ENCODE measurements at places on chromosomes 13 and 19.

DNA sequence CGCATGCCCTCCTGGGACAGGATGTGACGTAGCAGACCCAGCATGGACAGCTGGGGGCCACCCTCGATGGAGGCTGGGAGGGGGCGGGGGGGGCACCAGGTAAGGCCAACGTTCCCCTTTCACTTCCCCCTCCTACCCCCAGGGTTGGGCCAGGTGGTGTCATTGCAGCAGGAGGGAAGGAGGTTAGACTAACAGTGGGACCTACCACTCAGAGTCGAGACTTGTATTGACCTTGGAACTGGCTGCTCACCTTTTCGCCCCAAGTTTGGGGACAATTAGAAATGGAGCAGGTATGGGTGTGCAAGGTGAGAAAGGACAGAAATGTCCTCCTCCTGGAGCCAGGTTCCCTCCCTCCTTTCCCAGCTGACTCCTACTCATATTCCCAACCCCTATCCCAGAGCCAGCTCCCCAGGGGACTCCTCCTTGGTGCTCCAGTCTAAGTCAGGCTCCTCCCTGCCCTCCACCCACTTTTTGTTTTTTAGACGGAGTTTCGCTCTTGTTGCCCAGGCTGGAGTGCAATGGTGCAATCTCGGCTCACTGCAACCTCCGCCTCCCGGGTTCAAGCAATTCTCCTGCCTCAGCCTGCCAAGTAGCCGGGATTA is 8.6 kb upstream of the SLC25A41 start:
- no peak for DNase-seq

DNA sequence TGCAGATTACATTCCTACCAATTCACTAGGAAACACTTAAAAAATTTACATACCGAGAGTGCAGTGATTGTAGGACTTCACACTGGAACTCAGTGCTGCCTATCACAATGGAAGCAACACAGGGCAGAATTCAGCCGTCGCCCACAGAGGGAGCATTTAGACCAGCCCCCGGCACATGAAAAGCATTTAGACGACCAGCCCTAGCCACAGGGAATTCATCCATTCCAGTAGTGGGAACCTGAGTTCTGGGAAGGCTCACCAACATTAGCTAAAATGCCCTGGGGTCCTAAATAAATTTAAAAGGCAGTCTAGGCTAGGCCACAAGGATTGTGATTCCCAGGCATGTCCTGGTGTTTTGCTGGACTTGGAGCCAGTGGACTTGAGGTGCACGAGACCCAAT is 155.2 kb downstream of the LIG4 start:
- DNase-seq: no peak

DNA sequence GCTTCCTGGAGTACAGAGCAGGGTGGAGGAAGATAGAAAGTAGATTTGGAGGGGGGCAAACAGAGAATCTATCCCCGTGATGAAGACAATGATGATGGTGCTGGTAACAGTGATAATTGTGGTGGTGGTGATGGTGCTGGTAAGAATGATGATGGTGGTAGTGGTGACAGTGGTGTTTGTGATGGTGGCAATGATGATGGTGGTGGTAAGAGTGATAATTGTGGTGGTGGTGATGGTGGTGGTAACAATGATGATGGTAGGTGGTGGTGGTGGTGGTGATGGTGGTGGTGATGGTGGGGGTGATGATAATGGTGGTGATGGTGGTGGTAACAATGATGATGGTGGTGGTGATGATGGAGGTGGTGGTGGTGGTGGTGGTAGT is 169.8 kb downstream of the TSHZ3 start:
- DNase-seq: no peak

DNA sequence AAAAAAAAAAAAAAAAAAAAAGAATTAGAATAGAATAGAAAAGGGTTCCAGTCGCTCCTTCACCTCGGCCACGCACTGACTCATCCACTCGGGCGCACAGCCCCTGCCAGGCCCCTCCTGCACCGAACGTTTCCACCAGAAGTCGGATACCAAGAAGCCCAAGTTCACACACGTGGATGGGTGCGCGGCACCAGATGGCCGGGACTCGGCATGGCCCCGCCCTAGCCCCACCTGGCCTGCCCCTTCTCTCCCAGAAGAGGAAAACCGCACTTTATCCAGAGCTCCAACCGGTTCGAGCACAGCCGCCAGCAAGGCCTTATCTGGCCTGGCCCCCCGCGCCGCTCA is 5.9 kb downstream of the PRR36 start:
- DNase-seq: no peak

- DNase-seq: no peak
These were observed 1.1 kb downstream of the PRODH2 start for GRCh38 chr19:35811317-35812219.

DNA sequence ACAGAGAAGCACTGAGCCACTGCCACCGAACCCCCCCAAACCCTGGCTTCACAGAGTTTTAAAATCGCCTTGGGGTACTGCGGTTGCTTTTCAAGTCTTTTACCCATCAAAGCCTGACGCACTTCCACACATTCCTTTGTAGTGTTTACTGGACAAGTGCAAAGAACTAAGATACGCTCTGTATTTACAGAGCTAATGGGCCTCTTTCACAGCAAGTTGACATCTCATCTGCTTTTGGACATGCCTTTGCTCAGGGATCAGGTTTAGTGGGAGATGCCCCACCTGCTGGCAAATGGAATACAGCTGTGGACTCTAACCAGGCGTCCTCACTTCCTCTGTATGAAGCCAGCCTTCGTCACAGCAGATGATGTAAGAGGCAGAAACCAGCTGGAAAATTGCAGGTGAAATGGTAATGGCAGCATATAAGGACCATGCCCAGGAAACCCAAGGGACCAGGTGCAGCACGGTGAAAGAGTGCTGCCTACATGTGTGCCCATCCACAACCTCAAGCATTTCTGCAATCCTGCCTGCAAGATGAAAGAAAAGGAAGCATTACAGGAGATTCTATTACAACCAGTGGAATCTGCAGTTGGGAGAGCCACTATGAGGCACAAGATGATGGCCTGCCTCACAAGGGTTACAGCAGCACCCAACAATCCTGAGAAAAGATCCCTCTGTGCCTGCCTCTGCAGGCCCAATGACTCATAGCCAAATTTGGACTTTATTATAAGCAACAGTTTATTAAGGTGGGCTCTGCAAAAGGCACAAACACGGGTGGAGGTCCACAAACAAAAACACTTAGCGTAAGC is 34.7 kb downstream of the BRD4 start:
- no peak for DNase-seq

DNA sequence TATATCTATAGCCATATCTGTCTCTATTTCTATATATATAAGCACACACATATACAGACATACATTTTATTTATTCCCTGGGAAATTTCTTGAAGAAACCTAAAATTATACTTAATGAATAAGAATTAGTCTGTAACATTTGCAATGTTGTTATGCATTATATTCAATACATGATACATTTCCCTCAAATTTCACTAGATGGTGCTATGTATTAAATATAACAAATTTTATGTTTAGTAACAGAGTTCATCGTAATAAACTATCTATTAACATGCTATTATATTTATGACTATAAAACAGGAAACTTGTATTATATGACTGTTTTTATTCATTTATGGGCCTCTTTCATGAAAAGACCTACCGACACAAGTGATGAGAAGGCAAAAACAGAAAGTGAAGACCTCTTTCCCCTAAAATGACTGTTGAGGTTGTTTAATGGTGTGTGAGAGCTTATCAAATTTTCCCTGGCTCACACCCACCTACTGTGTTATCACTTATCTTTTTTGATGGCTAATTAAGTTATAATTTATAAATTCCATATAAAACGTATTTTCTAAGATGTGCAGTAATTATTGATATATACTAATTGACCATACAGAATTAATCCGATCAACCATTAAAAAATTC is 881.9 kb downstream of the SLITRK6 start:
- DNase-seq: no peak

GRCh38 chr13:96968027-96968426 is 26.2 kb downstream of the OXGR1 start:
- no peak for DNase-seq

- no peak for DNase-seq
These were observed 499.1 kb downstream of the FOXO1 start for GRCh38 chr13:40167327-40167726.

- DNase-seq: no peak
These were observed 632.8 kb upstream of the KLF12 start for GRCh38 chr13:74767050-74767449.

DNA sequence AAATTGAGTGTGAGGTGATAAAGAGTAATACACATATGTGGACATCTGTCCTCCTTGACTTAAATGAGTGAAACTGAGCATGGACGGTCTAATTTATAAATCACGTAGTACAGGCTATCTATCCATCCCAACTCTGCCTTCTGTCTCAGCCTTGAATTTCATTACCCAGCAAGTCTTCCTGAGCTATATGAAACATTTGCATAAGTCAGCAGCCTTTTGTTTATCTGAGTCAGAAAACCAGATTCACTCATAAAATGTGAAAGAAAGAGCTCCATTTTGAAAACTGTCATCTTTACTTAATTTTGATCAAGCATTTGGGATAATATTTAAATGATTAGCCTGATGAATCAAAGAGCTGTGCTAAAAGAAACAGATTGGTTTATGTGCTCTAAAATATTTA is 197.9 kb downstream of the LHFPL6 start:
- DNase-seq: no peak

DNA sequence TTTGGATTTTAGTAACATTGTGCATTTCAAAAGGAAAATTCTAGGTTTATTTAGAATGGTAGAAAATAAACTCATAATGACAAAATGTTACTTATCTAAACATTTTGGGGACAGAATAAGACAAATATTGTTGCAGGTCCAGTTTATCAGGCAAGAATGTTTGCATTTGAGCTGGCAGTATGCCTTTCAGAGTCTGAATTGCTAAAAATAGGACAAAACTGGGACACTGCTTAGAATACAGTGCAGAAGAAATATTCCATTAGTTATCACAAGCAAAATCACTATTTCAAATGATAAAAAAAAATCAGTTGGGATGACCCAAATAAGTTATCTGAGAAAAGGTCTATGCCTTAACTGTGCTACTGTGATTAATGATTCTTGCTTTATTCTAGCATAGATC is 870.3 kb upstream of the MIR17HG start:
- DNase-seq: no peak

- no peak for DNase-seq
These were observed 16.8 kb upstream of the FFAR2 start for GRCh38 chr19:35431145-35431807.

DNA sequence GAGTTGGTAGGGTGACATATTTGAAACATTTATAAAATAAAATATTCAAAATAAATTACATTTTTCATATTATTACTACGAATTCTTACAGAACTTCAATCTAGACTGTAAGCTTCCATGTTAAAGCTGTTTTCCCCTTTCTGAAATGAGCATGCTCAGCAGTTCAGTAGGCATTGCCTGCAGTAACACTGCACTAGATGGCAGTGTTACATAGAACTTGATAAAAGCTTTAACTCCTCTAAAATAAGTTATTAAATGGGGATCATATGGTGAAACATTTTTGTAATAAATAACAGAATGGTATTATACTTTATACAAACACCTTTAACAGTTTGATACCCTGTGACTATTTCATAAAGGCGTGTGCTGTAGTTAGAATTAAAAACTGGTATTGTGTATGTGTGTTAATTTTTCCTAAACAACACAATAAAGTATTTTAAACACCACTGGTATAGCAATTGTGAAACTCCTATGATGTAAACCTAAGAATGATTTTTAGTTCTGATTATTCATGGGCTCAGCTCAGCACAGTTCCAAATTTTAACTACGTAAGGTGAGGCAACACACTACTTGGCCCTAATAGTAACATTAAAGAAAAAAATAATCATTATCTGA is 11.6 kb upstream of the GPR18 start:
- DNase-seq: no peak

DNA sequence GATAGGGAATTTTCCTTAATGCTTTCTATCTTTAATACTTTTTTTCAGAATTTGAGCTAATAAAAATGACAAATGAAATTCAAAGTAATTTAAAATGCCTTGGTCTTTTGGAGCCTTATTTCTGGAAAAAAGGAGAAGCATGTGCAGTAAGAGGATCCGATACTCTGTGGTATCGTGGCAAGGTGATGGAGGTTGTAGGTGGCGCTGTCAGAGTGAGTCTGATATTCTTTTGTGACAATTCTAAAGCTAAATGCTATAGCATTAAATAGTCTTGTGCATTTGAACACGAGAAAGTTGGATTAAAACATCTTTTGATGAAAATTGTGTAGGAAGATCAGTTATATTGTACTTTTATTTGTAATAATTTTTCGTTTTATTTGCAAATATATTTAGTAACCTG is 95.0 kb downstream of the RNF17 start:
- DNase-seq: no peak

GRCh38 chr13:98976941-98977340 is 923 bp downstream of the DOCK9 start:
- no peak for DNase-seq
